ENCODE measurements at places on chromosomes 4 and X.

GRCh38 chr4:169791527-169792156 is 33.9 kb upstream of the HPF1 start:
- peak; percentile 12 for DNase-seq

GRCh38 chr4:72338060-72338459 is 231.0 kb downstream of the ADAMTS3 start:
- DNase-seq: no peak

- no peak for DNase-seq
These were observed 140.1 kb upstream of the SMIM31 start for GRCh38 chr4:164613792-164614191.

DNA sequence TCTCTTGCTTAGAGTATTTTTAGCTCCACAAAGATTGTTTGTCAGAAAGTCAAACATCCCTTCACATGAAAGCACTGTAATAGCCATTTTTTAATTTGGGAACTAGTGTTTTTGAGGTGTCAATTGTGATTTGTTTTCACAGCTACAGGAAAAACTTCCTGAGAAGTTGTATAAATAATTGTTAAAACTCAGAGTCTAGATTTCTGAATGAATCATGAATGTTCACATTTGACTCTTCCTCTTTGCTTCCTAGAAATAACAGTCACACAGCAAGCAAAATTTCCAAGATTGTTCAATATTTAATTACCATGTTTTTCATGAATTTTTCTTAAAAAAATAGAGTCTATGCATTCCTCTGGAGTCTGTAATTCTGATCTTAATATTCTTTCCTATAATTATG is 156.9 kb upstream of the SLC7A11 start:
- DNase-seq: no peak

DNA sequence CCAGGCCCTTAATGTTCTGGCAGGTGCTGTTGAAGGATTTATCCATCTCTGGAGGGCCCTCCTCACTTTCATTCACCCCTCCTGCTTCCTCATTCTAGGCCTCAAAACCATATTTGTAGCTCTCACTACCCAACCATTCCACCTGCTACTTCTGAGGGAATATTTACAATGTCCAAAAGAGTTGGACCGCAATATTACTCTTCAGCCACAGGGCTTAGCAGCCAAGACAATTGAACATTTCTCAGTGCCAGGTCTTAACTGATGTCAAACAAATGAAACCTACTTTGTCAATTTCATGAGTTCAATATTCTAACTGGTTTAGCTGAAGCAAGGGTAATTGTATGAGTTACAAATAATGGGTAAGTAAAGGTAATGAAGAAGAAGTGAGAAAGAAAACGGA is 113.2 kb downstream of the ENOX2 start:
- no peak for DNase-seq

DNA sequence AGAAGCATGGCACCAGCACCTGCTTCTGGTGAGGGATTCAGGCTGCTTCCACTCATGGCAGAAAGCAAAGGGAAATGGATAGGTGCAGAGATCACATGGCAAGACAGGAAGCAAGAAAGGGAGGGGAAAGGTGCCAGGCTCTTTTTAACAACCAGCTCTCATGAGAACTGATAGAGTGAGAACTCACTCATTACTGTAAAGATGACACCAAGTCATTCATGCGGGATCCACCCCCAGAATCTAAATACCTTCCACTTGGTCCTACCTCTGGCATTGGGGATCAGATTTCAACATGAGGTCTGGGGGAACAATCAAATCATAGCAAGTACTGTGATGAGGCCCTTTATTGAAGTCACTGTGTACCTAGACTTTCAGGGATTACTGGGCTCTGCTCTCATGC is 72.0 kb upstream of the PRDM5 start:
- DNase-seq: no peak

DNA sequence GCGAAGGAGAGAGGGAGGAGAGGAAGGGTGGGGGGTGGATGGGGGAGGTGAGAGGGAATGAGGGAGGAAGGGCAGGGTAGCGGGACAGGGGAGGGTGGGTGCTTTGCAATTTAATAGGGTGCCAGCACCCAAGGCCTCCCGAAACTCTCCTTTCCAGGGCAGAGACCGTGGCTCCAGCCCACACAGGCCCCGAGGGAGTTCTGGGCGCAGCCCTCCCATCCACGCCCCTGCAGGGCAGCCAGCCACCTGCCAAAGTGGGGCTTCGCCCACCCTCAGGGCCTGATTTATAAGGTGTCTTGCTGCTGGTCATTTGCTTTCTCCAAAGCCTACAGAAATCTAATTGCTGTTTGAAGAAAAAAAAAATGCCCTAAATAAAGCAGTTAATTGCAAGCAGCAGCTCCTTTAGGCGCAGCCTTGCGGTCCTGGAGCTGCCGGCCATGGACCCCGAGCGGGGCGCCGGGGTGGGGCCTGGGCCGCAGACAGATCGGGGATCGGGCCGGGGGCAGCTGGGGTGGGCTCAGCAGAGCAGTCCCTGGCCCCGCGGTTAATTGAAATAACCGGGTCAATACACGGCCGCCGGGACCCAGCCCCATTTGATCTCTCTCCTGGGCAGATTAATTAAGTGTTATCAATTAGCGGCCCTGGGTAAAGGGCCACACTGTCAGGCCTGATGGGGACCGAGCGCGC is 106.0 kb upstream of the NKX1-1 start:
- no peak for DNase-seq

GRCh38 chr4:140070366-140070765 is 83.6 kb downstream of the MAML3 start:
- no peak for DNase-seq

GRCh38 chrX:78687586-78687985 is 28.5 kb upstream of the RTL3 start:
- peak; percentile 0 for DNase-seq

GRCh38 chr4:76960014-76960413 is 10.5 kb downstream of the SEPTIN11 start:
- no peak for DNase-seq

- no peak for DNase-seq
These were observed 22.3 kb downstream of the DAPP1 start for GRCh38 chr4:99838927-99839326.

All from NAMALWA (cell line).